ENCODE measurements at places on chromosomes 4 and X.

- no peak for DNase-seq
Measured at GRCh38 chrX:96710031-96710430, 25.4 kb downstream of the DIAPH2 start.

DNA sequence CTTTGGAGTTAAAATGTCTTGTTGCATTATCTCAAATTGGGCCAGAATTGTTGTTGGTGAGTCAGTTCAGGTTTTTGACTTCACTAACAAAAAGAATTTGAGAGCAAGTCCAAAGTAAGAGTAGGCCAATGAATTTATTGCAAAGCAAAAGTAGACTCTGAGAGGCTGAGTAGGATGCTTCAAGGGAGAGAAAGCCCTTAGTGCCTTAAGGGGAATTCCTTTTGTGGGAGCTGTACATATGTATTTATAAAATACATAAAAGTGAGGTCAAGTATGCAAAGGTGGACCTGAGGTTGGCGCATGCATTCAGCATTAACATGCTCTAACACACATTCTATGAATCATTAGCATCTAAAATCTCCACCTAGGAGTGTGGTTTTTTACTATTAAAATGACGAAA lies 565.4 kb downstream of the GRXCR1 start:
- no peak for DNase-seq

DNA sequence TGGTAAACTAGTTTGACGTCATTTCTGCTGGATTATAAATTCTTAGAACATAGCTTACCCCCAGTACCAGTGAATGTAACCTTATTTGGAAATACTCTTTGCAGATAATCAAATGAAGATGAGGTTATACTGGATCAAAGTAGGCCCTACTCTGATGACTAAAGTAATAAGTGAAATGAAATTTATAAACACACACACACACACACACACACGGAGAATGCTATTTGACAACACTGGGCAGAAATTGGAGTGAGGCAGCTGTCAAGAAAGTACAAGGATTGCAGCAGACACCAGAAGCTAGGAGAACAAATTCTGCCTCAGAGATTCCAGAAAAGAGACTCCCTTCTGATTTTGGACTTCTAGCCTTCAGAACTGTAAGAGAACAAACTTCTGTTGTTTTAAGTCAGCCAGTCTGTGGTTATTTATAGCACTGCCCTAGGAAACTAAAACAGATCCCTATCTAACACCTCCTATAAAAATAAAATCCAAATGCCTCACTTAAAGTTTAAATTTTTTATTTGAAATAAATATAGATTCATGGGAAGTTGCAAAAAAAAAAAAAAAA lies 448.6 kb downstream of the PCDH18 start:
- no peak for DNase-seq

DNA sequence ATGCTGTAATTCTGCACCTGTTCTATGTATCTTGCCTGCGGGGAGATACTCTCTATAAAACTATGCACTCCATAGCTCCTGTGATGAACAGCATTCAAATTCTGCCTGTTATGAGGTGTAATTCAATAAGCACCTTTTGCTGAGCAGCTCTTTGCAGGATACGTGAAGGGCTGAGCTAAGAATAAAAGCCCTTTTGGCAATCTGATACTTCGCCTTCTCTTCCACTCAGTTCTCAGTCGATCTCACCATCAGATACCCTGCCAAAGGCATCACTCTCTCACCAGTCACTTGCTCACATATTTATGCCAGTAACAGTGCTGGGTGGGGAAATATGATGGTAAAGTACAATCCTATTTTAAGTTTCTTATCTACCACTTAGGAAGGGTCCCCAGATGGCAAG lies 67.2 kb downstream of the RPS3A start:
- peak; percentile 85 for DNase-seq

- DNase-seq = no peak
Measured at GRCh38 chr4:152289941-152290340, 246.0 kb downstream of the FBXW7 start.

DNA sequence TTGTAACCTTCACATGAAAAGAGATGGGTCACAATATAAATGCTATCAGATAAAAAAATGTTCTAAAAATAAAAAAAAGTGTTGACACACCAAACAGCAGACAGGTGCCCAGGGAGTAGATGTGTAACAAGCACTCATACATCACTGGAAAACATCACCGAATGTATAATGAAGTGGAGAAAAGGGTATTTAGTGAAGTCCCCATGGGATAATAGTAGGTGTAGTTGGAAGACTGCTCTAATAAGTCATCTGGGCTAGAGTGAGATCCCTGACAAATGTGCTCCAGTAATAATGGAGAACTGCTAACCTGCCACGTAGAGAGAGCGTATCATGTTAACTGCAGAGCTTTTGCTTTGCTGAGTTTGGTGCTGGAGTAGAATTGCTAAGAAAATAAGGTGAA lies 152.0 kb downstream of the GRIA2 start:
- peak; percentile 21 for DNase-seq

GRCh38 chrX:140229191-140229590 lies 263.9 kb upstream of the CXorf66 start:
- DNase-seq = no peak

- peak; percentile 28 for DNase-seq
Measured at GRCh38 chrX:40094041-40094899, 3.5 kb downstream of the BCOR start.

- no peak for DNase-seq
Measured at GRCh38 chr4:52212702-52213101, 161.6 kb downstream of the SPATA18 start.

DNA sequence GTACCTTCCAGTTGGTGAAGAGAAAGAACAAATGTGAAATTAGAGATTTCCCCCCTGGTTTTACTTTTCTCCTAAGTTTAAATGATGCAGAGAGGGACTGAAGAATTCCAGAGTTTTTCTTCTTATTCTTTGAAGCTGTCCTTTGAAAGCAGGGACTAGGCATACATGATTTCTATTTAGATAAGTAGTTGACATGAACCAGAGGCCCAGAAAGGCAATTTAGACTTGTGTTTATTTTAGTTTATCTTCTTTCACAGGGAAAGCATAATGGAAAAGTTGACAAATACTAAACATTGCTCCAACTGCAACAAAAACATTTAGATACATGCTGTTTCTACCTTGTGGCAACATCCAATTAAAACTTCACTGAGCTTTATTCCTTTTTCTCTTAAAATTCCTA lies 32.0 kb downstream of the PTPN13 start:
- DNase-seq = no peak

DNA sequence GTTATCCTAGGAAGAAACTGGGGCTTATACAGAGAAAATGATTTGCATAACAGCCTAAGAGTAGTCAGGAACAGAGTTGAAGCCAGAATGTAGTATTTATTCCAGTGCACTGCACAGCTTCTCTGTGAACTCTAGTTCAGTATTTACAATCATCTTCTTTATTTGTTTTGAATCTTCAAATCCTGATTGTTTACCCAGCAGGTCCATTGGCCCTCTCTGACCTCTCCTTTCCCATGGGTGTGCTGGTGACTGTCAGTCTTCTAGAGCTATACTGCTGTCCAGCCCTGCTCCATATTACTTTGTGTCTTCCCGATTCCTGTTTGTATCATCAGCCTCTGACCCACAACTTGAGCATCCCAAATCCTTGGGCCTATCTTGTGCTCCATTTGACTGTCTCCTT lies 301.9 kb upstream of the HS3ST1 start:
- DNase-seq = no peak

GRCh38 chrX:99857455-99857854 lies 552.6 kb downstream of the PCDH19 start:
- no peak for DNase-seq

GRCh38 chrX:113726898-113727297 lies 857.0 kb upstream of the HTR2C start:
- DNase-seq = no peak

DNA sequence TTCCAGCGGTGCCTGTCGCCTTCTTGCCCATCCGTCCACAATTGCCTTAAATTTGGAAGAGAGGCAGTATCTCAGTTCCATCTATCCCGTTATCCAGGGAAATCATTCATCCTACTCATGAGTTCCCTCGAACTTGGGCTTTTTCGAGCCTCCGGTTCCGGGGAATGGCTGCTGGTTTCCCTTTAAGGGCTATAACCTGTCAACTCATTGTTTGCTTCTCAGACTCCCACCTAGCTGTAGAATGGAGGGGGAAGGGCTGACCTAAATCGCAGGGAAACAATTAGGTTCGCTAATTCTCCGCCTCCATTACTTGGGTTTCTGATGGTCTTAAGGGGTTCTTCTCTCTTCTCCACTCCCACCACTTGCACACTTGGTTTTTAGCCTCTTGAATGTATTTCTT lies 1.2 kb downstream of the UCHL1 start:
- DNase-seq = peak; percentile 24

- peak; percentile 17 for DNase-seq
Measured at GRCh38 chrX:106999002-106999975, 723 bp downstream of the MORC4 start.

DNA sequence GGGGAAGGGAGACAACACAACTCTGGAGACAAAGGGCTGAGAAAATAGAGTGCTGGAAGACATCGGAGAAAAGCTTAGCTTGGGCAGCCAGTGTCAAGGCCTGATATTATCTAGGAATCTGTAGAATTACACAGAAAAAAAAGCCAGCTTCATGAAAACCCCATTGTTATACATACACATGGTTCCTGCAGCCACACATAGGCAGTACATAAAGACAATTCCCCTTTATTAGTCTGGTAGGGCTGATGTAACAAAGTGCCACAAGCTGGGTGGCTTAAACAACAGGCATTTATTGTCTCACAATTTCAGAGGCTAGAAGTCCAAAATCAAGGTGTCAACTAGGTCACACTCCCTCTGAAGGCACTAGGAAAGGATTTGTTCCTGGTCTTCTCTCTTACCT lies 503.5 kb downstream of the MID1IP1 start:
- DNase-seq = no peak

DNA sequence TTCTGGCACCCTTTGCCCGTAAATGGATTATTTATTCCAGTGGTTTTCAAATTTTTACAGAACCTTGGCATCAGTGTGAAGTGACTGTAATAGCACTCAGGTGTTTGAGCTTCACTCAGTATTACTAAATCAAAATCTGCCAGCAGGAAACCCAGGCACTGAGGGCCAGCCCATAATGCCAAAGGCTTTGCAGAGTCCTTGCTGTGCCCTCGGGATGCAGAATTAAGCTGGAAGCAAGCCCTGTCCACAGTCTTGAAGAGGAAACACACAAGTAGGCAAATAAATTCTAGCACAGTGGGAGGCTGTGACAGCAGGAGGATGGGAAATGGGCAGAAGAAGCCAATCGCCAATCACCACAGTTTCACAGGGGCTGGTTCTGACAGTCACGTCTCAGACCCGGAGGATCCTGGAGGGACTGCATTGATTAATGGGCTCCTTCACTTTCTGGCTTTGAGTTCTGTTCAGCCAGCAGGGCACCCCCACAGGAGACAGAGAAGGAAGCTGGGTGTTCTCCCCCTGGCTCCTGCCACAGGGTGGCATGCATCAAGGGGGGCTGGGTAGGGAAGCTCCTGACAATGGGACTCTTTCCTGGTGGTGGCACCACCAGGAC lies 138.8 kb downstream of the MTNR1A start:
- no peak for DNase-seq

GRCh38 chrX:20861113-20861512 lies 513.1 kb upstream of the CNKSR2 start:
- DNase-seq = no peak

- no peak for DNase-seq
Measured at GRCh38 chr4:128068918-128069317, 7.8 kb downstream of the LARP1B start.

DNA sequence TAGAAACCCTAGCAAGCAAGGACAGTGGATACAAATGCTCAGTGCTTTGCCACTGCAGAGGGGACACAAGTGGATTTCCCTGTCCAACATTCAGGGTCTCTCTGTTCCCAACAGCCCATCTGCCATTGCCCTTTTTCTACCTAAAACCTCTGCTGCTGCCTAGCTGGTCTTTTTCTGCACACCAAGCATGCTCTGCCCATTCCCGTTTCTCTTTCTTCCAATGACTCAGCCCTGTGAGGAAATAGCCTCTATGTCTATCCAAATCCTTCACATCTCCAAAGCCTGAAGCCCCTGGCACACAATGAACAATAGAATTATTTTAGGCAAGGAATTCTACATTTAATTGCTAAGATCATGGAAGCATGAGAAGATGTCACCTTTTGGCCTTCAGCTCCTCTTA lies 5.7 kb upstream of the AMELX start:
- DNase-seq = no peak
